IPS DF 19.7 (cell line): ENCODE measurements at places on chromosomes 16 and 17.

- no peak for DNase-seq
Observed at GRCh38 chr16:84749072-84749471, 49.3 kb downstream of the USP10 start.

GRCh38 chr16:23072084-23072599 lies 77.1 kb downstream of the USP31 start:
- no peak for DNase-seq

DNA sequence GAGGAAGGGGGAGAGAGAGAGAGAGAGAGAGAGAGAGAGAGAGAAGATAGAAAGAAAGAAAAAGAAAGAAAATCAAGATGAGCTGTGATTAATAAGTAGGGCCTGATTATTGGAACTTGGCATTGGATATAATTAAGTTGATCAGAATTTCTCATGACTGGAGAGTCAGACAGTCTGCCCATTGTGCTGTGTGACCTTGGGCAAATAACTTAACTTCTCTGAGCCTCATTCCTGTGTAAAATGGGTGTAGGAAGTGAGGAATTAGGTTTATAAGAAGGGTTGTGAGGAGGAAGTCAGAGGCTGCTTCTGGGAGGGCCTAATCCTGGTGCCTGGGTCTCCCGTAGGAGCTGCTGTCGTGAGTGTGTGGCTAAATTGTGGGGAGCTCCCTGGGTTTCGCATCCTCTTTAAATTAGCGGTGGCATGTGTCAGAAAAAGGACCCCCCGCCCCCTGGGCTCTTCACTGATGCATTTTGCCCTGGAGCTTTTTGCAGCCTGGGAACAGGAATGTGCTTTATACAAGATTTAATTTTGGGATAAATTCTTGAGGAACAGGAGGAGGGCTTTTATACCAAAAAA lies 76.0 kb downstream of the CMIP start:
- no peak for DNase-seq

- DNase-seq, result no peak
Observed at GRCh38 chr17:51351890-51352289, 91.5 kb downstream of the UTP18 start.

GRCh38 chr17:17661134-17661533 lies 20.1 kb upstream of the RAI1 start:
- DNase-seq, result no peak

DNA sequence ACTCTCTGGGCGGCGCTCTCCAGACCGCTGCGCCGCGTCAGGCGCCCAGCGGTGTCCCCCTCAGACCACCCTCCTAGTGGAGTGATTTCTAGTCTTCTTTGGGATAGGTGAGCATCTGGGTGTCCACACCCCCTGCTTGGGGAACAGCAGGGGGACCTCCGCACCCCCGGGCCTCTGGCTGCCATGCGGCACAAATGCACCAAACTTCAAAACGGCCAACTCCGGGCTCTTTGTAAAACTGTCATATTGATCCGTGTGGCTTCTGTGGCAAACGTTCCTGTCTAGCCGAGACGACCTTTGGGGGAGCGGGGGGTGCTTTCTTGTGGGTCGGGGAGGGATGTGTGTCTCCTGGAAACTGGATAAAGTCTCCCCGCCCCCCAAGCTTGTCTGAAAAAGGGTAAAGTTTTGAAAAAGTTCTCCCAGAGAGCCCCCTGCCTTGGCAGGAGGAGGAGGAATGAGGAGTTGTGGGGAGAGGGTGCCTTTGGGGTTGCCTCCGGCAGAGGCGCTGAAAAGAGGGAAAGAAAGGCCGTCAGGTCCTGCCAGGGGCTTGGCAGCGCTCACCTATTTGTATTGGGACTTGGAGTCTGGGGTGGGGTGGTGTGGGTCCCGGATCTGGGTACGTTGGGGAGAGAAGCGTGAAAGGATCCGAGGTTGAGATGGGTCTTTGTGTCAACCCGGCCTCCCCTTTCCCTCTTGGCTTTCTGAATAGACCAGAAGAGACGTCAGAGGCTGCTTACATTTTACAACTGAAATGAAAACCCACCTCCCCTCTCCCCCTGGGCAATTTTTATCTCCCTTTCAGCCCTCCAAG lies 2.2 kb upstream of the CHD3 start:
- no peak for DNase-seq

- no peak for DNase-seq
Observed at GRCh38 chr16:29726845-29727377, 18.9 kb downstream of the C16orf54 start.

GRCh38 chr17:7740481-7741001 lies 23.0 kb downstream of the DNAH2 start:
- DNase-seq, result no peak
